DMS 273 treated with DMSO at 0.1 percent for 48 hours (cell line): ENCODE measurements at places on chromosomes 4 and X.

DNA sequence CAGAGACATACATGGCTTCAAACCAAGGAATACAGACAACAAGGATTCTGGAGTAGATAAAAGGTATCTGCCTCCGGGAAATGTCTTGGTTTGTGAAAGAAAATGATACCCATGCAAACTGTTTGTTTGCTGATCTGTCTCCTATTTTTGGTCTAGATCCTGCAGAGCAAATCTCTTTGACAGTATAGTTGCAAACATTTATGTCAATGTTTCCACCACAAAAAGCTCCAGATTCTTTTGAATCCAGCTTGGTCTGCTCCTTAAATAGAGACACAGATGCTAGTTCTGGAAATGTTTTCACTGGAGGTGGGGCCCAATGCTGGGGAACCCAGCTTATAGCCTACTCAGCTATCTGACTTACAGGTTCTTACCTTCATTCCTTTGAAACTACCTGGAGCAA lies 119.7 kb downstream of the ATG4A start:
- no peak for DNase-seq

DNA sequence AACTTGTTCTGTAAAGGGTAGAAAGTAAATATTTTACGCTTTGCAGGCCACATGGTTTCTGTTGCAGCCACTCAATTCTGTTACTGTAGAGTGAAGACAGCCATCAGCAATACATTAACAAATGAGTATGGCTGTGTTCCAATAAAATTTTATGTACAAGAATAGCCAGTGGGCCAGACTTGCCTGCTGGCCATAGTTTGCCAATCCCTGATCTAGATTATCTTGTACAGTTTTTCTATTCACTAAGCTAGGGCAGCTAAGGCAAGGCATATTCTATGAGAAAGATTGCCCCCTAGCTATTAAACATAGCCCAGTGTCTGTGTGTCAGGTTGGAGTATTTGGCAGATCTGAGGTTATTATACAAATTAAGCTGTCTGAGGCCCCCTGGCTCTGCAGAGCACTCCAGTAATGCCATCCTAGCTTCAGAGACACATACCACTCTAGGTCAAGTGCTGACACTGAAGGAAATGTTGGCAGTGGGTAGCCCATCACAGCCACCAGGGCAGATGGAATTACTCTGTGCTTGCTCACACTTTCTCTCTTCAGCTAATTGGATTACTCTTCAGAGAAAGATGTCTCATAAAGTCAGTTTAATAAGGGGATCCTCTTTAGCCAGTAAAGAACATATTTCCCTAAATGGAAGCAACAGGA lies 40.7 kb downstream of the MTTP start:
- no peak for DNase-seq

- DNase-seq = no peak
Measured at GRCh38 chr4:52588097-52588496, 71.0 kb downstream of the USP46 start.

- no peak for DNase-seq
Measured at GRCh38 chr4:4859799-4860599, 534 bp downstream of the MSX1 start.

GRCh38 chrX:21840193-21840545 lies 752 bp downstream of the MBTPS2 start:
- DNase-seq = no peak

DNA sequence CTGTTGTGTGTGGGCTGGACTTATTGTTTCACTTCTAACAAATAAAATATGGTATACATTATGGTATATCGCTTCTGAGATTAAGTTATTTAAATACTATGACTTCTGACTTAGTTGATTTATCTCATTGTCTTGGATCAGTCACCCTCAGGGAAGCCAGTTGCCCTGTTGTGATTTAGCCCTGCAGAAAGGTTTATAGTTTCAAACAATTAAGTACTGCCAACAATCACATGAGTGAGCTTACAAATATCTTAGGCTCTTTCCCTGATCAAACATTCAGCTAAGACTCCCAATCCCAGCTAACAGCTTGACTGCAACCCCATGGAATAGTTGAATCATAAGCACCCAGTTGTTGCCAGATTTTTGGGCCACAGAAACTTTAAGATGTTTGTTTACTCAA lies 85.4 kb downstream of the MAGEC1 start:
- DNase-seq = no peak

DNA sequence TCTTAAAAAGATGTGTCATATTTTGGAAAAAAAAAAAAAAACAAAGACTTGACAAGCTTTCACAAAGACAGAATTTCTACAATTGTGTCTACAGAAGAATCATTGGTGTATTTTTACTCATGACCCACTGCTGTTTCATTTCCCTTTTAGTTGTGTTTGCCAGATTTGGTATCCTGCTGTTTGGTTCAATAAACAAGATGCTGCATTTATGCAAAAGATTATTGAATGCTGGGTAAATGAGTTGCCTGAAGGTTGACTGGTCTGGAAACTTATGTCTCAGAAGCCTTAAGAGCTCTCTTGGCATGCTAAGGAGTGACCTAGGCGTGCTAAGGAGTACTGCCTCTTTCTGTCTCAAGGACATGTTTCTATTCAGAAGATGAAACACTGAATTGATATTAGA lies 64.9 kb upstream of the NPY2R start:
- DNase-seq = no peak

DNA sequence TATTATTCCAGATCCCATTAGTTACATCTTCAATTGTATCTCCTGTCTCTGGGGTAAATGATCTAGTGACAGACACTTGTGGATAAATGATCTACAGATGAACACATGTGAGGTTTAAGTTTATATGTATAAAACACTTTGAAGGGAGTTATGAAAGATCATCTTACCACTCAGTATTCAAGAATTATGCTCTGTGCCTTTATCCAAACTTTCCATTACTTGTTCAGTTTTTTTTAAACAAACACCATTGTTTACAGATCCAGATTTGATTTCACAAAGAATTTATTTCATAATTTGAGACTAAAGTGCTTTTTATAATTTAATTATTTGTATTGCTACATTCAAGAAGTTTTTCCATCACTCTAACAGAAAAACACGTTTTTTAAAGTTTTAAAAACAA lies 142.5 kb downstream of the HHIP start:
- no peak for DNase-seq
